LoVo (cell line): ENCODE measurements at places on chromosomes 4 and X.
A peak's percentile ranks its signal among the peaks of the same experiment; 100 is the strongest.

DNA sequence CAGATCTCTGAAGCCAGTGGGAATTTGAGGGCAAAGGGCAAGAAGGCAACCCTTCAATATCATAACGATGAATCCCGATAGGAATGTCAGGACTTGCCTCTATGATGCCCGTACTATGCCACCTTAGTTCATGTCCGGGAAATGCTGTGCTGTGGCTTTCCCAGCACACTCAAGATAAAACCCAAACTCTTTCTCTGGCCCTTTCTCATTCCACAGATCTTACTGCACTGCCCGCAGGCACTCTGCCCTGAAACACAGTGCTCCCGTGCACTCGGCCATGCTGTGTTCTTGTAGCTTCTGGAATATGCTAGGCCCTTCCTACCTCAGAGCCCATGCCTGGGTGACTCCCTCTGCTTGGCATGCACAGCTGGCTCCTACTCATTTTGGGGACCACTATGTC lies 26.3 kb downstream of the SORCS2 start:
- DNase-seq: no peak

DNA sequence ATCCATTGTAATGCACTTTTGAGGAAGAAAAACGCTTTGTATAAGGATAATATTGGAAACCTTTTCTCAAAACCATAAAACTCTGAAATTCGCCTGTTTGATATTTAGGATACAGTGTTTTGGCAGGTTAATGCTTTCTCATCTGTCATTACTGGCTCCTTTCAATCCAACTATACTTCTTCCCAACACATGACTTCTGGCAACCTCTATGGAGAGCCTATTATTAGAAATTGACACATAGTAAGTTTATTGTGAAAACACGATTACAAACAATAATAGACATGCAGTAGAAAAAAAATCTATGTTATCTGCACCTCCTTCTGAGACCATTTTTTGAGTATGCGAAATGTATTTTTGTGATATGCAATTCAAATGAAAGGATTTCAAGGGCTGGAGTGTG lies 4.6 kb upstream of the KLHL34 start:
- no peak for DNase-seq

- DNase-seq: no peak
Observed at GRCh38 chrX:2147928-2148327, 352.8 kb downstream of the DHRSX start.

GRCh38 chr4:25423548-25423947 lies 46.5 kb downstream of the ANAPC4 start:
- DNase-seq: no peak

DNA sequence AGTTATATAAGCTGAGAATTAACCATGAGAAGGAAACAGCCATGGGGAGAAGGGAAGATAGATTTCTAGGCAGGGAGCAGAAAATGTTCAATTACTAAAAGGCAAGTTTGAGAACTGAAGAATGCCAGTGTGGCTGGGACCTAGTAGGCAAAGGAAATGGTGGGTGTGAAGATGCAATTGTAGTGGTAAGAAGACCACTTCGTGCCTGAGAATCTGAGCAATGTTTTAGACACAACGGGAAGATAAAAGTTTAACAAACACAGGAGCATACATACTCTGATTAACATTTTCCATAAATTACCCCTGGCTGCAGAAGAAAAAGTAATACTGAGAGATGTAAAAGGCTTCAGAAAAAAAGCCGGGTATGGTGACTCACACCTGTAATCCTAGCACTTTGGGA lies 18.1 kb upstream of the MMRN1 start:
- no peak for DNase-seq

GRCh38 chr4:107736924-107737448 lies 17.0 kb upstream of the PAPSS1 start:
- peak; percentile 56 for DNase-seq

GRCh38 chr4:43331226-43332051 lies 438.9 kb downstream of the GRXCR1 start:
- DNase-seq: no peak

GRCh38 chr4:957231-957580 lies 16.2 kb downstream of the DGKQ start:
- DNase-seq: no peak

DNA sequence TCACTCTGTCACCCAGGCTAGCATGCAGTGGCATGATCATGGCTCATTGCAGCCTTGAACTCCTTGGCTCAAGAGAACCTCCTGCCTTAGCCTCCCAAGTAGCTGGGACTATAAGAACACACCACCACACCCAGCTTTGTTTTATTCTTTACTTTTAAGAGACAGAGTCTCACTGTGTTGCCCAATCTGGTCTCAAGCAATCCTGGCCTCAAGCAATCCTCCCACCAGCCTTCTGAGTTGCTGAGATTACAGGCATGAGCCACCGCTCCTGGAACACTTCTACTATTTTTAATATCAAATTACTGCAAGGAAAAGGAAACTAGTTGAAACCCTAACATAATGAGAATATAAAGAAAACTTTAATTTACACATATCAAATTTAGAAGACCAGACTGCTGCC lies 85.4 kb downstream of the FAM13A start:
- no peak for DNase-seq

GRCh38 chr4:82090717-82091116 lies 283.1 kb downstream of the HNRNPD start:
- DNase-seq: no peak

DNA sequence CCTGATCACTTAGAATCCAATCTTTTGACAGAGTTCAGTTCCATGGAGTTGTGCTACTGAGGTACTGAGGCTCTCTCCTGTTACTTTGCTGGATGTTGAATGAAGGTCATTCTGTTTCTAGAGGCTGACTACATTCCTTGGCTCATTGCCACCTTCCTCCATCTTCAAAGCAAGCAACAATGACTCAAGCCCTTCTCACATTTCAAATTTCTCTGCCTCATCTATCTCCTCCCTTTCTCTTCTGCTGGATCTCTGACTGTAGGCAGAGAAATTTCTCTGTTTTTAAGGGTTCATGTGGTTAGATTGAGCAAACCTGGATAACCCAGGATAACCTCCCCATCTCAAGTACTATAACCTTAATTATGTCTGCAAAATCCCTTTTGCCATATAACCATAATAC lies 775.4 kb downstream of the STPG2 start:
- peak; percentile 59 for DNase-seq

- DNase-seq: no peak
Observed at GRCh38 chrX:50779694-50780093, 34.3 kb downstream of the SHROOM4 start.
